Anterior cingulate cortex (tissue), 58 donors: ENCODE measurements at places on chromosomes 1 and 21.

- no peak for DNase-seq
Measured at GRCh38 chr1:171727778-171728177, 14.1 kb downstream of the VAMP4 start.

GRCh38 chr1:173417563-173417962 lies 59.6 kb upstream of the PRDX6 start:
- DNase-seq, result no peak

DNA sequence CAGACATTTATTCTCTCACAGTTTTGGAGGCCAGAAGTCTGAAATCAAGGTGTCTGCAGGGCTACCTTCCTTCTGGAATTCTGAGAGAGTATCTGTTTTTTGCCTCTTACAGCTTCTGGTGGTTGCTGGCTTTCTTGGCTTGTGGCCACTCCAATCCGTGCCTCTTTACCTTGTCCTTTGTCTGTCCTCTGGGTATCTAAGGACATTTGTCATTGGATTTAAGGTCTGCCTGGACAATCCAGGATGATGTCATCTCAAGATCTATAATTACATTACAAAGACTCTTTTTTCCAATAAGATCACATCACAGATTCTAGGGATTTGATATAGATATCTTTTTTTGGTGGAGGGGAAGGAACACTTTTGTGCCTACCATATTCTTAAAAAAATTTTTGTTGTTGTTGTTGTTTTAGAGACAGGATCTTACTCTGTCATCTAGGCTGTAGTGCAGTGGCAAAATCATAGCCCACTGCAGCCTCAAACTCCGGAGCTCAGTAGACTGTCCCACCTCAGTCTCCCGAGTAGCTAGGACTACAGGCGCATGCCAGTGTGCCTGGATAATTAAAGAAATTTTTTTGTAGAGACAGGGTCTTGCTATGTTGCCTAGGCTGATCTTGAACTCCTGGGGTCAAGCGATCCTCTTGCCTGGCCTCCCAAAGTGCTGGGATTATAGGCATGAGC lies 61.9 kb downstream of the XPR1 start:
- DNase-seq, result no peak

DNA sequence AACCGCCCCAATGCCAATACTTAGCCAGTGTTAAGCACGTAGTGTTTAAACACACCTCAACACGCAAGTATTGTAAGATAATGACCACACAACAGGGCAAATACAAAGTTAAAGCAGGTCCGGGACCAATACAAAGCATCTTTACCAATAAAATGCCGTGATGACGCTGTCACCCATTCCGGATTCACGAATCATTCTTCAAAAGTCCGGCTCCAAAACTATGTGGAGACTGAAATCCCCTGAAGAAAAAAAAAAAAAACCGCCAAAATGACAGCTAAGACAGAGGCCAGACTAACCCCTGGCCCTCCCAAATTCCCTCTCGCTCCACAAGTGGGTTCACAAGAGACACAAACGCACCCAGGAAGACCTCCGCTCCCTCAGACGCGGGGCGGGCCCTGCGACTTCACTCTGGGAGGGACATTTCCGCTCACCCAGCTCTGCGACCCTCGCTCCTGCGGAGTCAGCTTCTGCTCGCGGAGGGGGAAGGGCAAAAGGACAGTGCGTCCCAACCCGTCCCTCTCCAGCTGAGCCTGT lies 625 bp upstream of the DARS2 start:
- DNase-seq, result no peak

DNA sequence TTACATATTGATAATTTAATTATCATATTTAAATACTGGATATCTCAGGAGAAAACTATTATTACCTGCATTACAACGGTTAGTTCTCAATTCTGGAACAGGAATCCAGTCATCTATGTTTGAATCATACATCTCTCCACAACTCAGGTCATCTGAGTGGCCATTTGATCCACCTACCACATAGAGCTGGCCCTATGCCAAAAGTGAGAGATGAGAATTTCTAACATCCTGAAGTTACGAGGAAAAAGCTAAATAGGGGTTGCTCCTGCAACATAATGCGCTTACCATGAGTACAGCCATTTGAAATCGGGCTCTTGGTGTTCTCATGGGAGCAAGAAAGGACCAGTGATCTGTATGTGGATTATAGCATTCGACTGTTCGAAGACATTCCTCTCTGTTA lies 16.9 kb downstream of the IVNS1ABP start:
- no peak for DNase-seq

DNA sequence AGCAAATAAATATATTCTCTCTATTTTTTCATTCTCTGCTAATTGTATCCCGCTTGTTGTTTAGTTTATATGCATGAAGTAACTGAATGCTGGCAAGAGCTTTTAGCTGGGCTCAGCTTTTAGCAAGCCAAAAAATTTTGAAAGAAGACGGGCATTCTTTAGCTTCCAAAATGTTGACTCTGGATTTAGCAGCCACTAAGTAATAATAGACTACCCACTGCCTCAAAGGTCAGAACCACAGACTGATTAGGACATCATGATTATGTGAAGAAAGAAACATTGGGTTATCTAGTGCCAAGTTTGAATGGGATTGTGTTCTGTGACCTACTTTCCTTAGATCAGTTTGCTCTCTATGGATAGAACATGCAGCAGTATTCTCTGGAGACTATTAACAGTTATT lies 80.3 kb upstream of the DPH5 start:
- DNase-seq, result no peak

GRCh38 chr1:246153796-246154212 lies 353.3 kb downstream of the SMYD3 start:
- DNase-seq, result no peak
